A549 treated with DMSO at 1 μM for 4 hours (cell line): ENCODE measurements at places on chromosomes 5 and 9. TPM values are rescaled to one million over a fixed set of nuclear protein-coding genes. Genes with fewer than 3 reads are reported as not detected.

IL13 gene
- total RNA-seq, result 0.06 to 0.11 TPM in 2 of 5 replicates, not detected in the others

EQTN gene
- not detected in 5 replicates for total RNA-seq

LRRC19 gene
- not detected in 5 replicates for total RNA-seq

IFNB1 gene
- total RNA-seq, result not detected in 5 replicates

MARCHF6 gene
- 56.3 to 83.9 TPM (median 77.3 TPM) in 5 replicates for total RNA-seq

TXNDC8 gene
- not detected in 5 replicates for total RNA-seq
